ENCODE measurements at places on chromosomes 3 and 15.

- DNase-seq, result no peak
Observed at GRCh38 chr3:194702545-194702944, 16.9 kb downstream of the FAM43A start.

DNA sequence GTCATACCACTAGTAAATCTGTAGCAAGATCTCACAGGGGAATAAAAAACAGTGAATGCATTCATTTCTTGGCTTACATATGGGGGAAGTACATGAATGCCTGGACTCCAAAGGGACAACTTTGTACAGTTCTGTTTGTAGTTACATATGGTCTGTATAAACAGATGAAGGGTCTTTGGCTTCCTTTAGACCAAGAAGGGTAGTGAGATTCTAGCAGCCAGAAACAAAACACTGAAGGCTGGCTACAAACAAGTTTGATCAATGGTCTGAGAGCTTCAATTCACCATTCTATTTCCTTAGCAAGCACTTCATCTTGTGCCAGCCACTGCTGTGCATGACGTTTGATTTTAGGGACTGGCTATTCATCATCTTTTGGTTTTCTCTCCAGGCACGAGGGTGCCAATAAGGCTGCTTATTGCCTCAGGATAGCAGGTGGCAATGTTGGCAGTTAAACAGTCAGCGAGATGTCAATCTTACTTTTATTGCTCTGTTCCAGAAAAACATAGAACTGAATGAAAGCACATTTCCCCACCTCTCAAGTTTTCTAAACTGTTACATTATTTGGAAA, 313.7 kb upstream of the COL8A1 start:
- DNase-seq, result no peak

DNA sequence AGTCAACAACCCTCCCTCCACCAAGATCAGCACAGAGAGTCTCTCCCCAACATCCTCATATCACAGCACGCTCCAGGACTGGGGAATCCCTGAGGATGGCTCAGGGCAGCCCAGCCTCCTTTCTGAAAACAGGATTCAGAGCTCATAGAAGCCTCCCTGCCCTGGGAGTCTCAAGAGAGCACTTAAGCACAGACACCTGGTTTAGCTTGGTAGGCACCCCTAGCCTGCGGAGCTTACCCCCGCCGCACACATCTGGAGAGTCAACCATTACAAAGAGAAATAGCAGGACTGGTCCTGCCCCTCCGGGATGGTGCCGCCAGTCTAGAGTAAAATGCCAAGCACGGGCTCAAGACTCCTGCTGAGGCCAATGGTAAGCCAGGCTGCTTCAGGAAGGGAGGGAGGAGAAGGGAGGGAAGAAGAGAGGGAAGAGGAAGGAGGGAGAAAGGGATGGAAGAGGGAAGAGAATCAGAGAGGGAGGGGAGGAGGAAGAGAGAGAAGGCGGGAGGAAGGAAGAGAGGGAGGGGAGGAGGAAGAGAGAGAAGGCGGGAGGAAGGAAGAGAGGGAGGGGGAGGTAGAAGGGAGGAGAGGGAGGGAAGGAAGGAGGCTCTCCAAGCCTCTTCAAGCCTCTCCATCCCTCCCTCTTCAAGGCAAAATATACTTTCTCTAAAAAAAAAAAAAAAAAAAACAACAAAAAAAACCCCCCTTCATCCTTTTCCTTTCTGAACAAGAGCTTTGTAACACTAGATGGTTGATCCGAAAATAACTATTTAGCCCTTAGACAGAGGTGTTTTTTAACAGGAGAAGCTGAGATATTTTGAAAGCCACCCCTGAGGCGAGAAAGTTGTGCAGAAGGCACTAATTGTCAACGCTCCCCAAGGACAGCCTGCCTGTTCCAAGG, 278.6 kb upstream of the TLE3 start:
- no peak for DNase-seq

GRCh38 chr15:57527382-57528091, 64.2 kb upstream of the MYZAP start:
- peak; percentile 90 for DNase-seq

- DNase-seq, result peak; percentile 38
Observed at GRCh38 chr3:129824926-129825541, 68.5 kb downstream of the TMCC1 start.

DNA sequence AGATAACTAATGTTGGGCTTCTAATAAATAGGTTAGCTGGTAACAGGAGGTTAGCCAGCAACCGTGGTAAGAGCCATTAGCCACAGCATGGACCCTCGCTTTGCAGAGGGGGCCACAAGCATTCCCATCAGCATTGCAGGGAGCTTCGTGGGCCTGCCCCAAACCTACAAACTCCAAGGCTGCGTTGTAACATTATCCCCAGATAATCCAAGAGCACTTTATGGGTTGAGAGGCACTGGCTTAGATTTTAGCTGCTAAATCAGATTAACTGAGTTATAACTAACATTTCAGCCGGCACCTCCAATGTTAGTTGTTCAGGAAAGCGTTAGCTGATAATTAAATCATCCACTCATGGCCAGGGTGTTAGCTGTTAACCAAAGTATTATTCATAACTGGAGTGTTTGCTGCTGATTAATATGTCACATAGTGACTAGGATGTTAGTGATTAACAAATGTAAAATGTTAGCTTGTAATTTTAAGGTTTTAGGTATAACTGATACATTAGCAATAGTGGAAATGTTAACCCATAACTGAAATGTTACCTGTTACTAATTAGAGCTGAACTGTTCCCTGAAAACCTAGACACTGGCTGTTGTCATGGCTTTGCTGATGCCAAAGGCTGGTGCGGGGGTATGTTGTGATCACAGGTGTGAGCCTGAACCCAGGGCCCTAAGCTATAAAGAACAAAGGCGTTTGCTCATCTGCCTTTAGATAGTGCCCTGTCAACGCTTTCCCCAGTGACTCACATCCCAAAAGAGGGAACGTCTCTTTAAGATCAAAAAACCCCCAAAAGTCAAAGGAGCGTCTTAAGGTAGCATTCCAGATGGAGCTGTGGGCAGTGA, 56.2 kb downstream of the SLC6A6 start:
- DNase-seq, result peak; percentile 22

GRCh38 chr15:95494971-95495541, 835.4 kb upstream of the NR2F2 start:
- DNase-seq, result peak; percentile 35

GRCh38 chr15:76333309-76333708, 3.3 kb upstream of the ISL2 start:
- no peak for DNase-seq

GRCh38 chr3:69774029-69774428, 34.8 kb downstream of the MITF start:
- no peak for DNase-seq

DNA sequence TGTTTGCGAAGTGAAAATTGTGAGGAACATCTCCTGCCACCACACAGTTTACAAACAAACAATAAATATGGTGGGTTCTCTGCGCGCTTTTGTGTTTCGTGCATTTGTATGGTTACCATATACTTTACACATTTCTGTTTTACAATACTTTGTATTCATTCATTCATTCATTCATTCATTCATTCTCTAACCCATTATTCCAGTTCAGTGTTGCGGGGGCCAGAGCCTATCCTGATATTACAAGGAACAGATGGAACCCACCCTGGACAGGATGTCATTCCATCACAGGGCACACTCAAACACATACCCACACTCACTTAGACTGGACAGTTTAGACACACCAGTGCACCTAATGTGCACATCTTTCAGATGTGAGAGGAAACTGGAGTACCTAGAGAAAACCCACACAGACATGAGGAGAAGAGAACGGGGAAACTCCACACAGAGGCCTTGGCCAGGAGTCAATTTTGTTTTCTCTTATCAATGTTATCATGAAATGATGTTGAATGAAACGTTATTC, 160.5 kb downstream of the FNDC3B start:
- no peak for DNase-seq

DNA sequence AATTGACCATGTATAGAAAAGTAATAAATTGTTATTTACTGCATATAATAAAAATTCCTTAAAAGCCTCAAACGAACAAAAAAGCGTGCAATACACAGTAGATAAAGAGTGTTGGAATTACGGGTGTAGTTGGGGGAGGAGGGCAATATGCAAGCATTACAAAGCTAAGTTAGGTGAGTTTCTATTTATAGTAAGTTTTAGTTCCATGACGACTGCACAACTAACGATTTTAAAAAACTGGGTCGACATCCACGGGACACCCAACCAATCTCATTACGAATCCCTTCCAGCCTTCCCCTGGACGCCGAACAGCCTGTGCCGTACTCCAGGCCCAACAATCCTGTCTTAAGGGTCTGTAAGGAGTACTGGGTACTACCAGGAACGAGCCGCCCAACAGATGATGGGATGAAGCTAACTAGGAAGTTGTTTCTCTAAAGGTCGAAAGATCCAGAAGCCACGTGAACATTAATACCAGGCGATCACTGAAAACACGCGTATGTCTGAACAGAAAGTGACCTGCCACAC, 677 bp downstream of the POLQ start:
- no peak for DNase-seq

DNA sequence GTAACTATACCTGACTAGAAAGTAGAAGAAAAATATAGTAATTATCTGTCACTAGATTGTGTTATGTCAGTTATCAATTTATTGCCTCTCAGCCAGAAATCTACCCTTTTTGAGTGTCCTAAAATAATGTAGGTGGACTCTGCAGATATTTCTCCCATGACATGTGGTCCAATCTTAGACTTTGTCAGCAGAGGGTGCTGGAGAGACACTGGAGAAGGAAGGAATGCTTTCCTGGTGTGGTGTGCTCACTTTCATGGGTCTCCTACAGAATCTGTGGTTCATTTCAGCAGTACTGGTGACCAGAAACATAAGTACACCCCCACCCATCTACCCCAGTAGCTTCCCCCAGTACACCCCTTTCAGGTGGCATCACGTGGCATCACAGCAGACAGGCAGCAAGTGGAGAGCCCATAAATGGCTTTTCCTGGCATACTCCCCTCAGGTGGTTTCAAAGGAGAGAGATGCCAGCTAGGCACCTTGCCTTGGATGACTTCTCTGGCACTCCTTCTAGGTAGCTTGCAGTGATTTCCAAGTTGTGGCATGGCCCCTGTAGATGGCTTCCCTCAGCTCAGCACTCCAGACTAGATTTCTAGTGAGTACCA, 114.7 kb downstream of the GADL1 start:
- DNase-seq, result no peak

DNA sequence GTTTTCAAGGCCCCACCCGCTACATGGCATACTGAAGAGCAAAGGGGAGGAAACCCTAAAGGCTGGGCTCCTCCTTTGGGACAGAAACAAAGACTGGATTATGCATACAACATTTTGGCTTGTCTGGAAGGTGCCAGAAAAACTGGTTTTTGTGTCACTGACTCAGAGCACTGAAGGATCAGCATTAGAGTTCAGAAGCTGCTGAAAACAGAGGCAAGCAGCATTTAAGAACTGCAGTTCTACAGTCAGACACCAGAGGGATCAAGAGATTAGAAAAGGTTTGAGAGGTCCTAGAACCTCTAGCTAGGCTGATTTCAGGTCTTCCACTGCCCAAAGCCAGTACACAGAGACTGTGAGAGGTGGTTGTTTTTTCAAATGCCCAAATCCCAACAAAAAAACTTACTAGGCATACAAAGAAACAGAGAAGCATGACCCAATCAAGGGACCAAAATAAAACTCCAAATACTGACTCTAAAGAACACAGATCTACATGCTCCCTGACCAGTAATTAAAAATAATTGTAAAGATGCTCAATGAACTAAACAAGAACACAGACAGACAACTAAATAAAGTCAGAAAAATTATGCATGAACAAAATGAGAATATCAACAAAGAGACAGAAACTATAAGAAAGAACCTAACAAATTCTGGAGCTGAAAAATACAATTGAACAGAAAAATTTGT, 91.2 kb downstream of the SENP2 start:
- peak; percentile 59 for DNase-seq

GRCh38 chr15:74390647-74391288, 23.3 kb upstream of the CYP11A1 start:
- no peak for DNase-seq
